MG63 (cell line): ENCODE measurements at places on chromosomes 2 and 18.

GRCh38 chr2:182887753-182888415 is 21.4 kb upstream of the FRZB start:
- no peak for DNase-seq

GRCh38 chr2:230664128-230664527 is 48.5 kb upstream of the CAB39 start:
- DNase-seq, result peak; percentile 92

DNA sequence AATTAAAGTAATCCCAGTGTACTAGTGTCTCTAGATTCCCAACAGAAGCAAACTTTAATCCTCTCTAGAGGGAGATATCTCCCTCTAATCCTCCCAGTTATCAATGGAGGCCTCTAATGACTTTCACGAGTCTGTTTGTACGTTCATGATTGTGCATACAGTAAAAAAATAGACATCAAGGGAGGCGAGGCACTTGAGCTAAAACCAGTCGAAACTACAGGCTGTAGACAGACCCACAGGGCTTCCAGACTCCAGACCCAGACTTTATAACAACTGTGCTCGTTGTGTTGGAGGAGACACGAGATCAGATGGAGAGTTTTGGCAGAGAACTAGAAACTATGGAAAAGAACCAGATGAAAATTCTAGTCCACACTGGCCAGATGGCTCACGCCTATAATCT is 7.0 kb downstream of the DGKD start:
- no peak for DNase-seq

DNA sequence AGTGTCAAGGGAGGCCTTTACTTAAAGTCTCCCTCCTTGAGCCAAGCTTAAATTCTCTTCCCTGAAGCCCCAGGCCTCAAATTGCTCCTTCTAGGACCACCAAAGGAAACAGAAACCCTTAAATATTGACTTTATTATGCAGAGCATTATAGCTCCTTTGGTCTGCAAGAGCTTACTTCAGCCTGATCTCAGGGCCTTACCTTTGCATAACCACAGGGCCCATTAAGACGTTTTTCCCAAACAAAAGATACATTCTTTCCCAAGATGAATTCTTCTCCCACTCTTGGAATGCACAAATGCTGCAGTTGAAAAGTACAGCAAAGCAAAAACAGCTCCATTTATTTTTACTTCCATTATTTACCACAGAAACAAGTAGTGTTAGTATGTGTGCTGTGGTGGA is 130.8 kb downstream of the B3GNT2 start:
- DNase-seq, result no peak

DNA sequence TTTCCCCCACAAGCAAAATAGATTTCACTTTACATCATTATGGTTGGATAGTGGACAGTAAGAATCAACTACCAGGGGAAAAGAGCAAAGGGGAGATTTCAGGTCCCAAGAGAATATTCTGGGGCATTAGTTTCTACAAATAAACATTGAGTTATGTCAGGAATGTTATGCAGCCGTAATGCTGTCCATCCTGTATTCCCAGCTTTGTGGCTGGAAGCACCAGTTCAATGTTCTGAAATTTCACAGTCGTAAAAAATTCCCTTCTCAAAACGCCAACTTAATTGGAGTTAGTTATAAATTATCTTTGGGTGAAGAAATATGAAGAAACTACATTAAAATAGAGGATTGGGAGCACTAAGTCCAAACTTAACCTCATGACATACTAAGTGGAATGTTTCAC is 141.5 kb upstream of the FIGN start:
- peak; percentile 11 for DNase-seq

- no peak for DNase-seq
Observed at GRCh38 chr2:185813707-185814106, 75.1 kb downstream of the FSIP2 start.

- DNase-seq, result no peak
Observed at GRCh38 chr2:23019476-23019875, 365.5 kb upstream of the KLHL29 start.

DNA sequence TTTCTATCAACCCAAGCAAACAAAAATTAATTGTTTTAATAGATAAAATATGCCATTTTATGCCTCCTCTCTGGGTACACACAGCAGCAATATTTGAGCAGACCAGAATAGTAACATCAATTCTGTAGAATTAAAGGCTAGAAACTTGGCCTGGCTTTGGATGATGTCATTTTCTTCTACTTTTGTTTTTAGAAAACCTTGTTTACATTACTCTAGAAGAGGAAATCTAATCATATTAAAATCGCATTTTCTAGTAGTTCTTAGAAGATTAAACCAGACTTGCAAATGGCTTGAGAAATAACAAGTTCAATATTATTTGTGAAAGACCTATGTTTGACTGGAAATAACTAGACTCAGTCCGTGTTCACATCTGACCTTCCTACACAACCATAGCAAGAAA is 102.3 kb upstream of the RFX8 start:
- no peak for DNase-seq
